ENCODE measurements at places on chromosomes 7 and 10. TPM values are rescaled to one million over a fixed set of nuclear protein-coding genes. Genes with fewer than 3 reads are reported as not detected.
A peak's percentile ranks its signal among the peaks of the same experiment; 100 is the strongest.

DNA sequence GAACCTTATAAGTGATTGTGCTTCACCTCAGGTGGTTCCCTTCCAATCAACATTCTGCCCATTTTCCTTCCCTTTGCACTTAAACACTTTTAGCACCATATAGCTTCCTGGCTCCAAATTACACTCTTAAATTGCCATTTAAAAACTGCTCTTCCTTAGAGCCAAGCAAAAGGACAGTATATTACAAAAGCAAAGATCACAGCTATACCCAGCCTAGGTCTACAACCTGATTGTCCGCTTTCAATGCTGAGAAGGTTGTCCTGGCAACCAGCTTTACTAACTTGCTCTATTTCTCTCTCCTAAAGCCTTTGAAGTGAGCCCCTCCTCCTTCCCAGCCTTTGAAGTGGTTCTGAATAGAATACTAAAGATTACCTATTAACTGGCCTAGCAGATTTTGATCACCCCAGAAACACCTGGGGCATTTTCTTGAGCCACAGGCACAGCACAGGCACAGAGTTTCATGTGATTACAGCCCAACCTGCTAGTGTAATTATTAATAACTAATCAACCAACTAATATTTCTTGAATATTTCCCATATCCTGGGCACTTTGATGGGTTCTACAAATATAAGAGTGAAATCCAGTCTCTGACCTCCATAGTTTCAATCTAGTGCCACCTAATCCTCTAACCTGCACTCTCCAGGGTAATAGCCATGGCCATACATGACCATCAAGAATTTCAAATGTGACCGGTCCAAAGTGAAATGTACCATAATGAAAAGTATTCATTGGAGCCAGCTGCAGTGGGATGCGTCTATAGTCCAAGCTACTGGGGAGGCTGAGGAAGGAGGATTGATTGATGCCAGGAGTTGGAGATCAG is 63.6 kb upstream of the TRIM24 start:
- DNase-seq = no peak

The WASL gene
- 12.1 TPM for total RNA-seq

The TAS2R41 gene
- total RNA-seq = not detected

- DNase-seq = no peak
These were observed 6.7 kb downstream of the EIF4EBP2 start for GRCh38 chr10:70410608-70411007.

The PRF1 gene
- not detected for total RNA-seq

DNA sequence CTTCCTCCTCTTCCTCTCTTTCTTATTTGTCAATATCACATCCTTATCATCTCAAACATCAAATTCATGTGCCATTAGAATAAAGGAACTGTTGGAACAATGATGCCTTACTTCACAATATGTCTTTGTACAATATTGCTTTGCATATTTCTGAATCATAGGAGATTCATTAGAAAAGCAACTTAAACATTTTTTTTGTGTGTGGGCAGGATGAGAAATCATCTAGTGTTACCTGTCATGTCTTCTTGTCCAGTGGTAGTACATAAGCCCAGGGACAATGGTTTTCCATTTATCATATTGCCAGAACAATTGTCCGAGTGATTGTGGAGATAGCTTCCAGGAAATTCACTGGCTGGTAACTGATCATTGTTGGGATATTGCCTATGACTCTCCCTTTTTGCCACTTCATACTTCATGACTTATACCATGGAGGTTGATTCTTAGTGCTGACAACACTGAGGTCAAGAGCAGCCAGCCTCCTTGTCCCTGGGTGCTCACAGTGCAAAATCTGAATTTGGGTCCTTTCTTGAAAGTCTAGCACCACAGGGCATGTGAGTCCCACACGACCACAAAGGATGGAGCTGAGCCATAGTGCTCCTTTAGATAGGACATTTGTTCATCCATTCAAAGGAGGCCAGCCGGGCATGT is 215.0 kb downstream of the MDFIC start:
- DNase-seq = no peak

- DNase-seq = no peak
These were observed 18.7 kb downstream of the COL17A1 start for GRCh38 chr10:104066945-104067344.

- DNase-seq = no peak
These were observed 63.1 kb upstream of the TFEC start for GRCh38 chr7:116093516-116094301.

DNA sequence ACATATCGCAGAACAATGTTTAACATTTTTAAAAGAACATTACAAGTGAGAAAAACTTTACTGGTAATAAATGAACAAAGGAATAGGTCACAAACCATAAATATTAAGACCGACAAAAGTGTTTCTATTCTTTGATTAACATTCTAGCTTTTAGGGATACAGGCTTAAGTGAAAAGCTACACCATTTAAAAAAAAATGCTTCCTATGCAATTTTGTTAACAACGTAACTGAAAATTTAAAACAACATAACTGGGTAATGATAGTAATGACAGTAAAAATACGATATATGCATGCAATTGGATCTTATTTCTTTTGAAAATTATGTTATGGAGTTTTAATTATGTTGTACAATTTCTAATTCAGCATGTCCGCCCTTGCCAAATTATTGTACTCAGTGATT is 49.7 kb upstream of the THSD7A start:
- no peak for DNase-seq

The SLC26A4 gene
- total RNA-seq = not detected

GRCh38 chr7:129371487-129371886 is 62.7 kb upstream of the STRIP2 start:
- no peak for DNase-seq

DNA sequence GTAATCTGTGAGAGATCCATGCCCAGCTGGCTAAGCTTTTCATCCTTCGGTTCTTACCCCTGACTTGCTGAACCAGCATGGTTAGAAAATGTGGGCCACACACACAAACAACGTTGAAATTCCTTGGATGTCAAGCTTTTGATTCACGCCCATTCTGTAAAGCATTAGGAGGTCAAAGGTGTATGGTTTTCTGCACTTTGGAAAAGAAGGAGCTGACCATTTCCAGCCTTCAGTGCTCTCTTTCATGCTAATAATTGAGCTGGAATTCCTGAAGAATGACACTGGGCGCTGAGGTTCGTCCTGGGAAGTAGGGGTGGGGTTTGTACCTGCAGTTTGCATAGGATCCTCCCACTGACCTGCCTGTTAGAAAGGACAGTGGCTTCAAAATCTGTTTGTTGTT is 23.1 kb downstream of the KLF6 start:
- DNase-seq = peak; percentile 87

The HELLS gene
- total RNA-seq = 109 TPM

GRCh38 chr7:149140831-149141230 is 6.4 kb upstream of the ZNF398 start:
- DNase-seq = no peak

- DNase-seq = no peak
These were observed 182.8 kb upstream of the ADARB2 start for GRCh38 chr10:1920127-1920526.

DNA sequence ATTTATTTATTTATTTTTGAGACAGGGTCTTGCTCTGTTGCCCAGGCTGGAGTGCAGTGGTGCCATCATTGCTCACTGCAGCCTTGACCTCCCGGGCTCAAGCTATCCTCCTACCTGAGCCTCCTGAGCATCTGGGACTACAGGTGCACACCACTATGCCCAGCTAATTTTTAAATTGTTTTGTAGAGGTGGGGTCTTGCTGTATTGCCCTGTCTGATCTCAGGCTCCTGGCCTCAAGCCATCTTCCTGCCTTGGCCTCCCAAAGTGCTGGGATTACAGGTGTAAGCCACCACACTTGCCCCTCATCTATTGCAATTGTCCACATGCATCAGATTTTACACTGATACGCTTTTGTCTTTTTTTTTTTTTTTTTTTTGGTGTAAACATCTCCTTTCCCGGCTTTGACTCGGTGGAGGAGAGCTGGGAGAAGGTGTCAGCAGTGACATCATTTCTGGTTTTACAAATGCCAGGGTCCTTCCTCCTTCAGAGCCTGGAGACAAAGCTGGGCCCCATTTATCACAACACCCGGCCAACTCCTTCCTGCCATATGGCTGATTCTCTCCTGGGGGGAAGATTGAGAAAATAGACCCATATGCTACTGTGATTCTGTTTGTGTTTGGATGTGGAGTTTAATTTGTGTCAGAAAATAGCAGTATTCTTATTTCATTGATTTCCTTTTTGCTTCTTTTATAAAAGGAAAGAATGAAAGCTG is 61.3 kb downstream of the GALNT17 start:
- no peak for DNase-seq

Measured in A172 (cell line).